ENCODE measurements at places on chromosomes 4 and X.

DNA sequence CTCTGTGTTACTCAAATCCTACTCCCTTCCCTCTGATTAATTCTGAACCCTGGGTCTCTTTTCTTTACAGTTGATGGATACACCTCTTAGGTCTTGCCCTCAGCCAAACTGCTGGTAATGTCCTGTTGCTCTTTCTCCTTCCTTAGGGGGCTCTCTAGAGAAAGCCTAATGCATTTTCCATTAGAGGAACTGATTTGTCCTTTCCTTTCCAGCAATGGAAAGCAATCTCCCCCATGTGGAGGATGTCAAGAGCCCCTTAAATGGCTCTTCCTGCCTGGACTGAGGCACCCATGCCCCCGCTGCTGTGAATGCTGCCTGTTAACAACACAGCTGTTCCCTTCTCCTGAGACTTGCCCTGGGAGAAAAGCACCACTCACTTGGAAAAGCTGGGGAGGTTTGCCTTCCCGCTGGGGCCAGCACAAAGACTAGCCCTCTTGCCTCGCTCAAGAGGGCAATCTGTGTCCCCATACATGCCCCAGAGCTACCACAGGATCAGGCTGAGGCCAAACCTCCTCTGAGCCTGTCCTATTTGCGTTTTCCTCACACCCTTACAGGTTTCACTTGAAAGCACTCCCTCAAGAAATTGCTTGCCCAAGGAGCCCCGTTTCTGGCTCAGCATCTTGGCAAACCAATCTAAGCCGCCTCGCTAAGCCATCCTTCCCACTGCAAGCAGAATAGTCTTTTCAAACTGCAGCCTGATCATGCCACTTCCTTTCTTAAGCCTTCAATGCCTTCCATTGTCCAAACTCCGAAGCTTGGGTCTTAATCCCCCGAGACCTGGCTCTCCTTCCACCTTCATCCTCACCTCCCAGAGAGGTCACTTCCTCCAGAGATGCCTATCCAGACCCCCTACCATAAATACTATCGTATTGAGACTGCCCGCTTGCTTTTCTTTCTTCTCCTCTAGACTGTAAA, 23.2 kb upstream of the SMIM20 start:
- no peak for DNase-seq

DNA sequence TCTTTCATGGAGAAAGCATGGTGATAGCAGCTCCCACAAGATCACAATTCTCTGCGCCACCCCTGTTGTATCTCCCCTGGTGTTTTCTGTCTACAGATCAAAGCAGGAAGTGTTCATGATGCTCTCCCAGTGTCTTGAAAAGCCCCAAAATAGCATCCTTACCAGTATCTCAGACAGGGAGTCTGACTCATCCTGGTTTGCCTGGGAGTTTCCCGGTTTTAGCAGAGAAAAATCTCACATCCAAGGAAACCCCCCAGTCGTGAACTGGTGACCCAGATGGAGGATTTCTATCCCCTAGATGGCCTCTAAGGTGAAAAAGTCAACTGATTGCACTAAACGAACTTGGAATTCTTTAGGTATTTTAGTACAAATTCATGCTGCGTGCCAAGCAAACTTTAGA, 64.3 kb upstream of the NR0B1 start:
- DNase-seq, result no peak

DNA sequence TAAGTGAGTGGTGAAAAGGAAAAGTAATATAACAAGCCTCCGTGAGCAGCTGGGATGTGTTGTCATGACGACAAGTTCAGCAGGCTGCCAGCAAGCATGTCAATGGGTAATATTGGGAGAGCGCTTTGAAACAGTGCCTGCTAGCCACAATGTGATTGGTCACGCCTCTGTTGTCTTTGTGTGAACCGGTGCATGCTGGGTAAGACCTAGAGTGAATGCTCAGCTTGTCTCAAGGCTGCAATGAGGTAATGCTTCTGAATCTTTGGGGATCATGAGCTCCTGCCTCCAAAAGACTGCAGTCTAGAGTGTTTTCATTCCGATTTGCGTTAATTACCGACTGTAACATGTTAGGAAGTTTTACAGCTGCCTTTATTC, 54.9 kb downstream of the STOX2 start:
- DNase-seq, result peak; percentile 63

DNA sequence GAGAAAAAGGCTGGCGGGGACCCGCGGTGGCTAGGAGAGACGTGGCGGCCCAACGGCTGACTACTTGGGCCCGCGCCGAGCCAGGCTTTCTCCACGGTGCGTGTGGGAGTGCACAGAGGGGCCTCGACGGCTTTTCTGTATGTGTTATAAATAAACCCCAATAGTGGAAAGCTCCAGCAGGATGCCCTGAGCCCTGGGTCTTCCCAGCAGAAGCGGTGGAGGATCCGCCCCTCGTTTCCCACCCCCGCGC, 268 bp upstream of the PRRG1 start:
- DNase-seq, result no peak

DNA sequence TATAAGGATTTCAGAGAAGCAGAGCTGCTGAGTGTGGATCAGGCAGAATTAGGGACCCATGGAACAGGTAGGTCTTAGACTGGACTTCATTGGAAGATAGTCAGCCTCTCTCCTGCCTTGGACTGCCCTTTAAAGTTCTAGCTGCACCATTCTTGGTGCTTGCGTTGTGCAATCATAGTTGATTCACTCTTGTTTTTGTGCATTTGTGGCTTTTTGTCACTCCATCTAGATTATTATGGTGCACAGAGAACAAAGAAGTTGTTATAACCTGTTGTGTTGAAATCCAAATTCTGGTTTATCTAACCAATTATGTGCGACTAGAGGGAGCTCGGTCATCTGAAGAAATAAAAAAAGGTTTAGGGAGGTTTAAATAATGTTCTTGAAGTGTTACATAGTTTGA, 59.3 kb downstream of the JADE1 start:
- no peak for DNase-seq

Measured in right renal cortex interstitium (tissue), 3 donors.